CD4-positive, CD25-positive, alpha-beta regulatory T cell (primary cell): ENCODE measurements at places on chromosomes 16 and 17. TPM values are rescaled to one million over a fixed set of nuclear protein-coding genes. Genes with fewer than 3 reads are reported as not detected.

Gene CLEC3A
- not detected for total RNA-seq

Gene APOH
- not detected for total RNA-seq

Gene MIEN1
- total RNA-seq = 44.1 TPM

Gene KRT17
- total RNA-seq = not detected

GRCh38 chr17:20051624-20052023 lies 42.5 kb downstream of the SPECC1 start:
- H3K4me1 ChIP-seq = no peaks in the 10 kb centered on the region
- H3K27ac ChIP-seq = no peak overlapping the region
- H3K27me3 ChIP-seq = peaks cover 11% of the 10 kb centered on the region
- no peak overlapping the region for H3K4me3 ChIP-seq
- no peak for DNase-seq
- H3K36me3 ChIP-seq = no peaks in the 10 kb centered on the region

DNA sequence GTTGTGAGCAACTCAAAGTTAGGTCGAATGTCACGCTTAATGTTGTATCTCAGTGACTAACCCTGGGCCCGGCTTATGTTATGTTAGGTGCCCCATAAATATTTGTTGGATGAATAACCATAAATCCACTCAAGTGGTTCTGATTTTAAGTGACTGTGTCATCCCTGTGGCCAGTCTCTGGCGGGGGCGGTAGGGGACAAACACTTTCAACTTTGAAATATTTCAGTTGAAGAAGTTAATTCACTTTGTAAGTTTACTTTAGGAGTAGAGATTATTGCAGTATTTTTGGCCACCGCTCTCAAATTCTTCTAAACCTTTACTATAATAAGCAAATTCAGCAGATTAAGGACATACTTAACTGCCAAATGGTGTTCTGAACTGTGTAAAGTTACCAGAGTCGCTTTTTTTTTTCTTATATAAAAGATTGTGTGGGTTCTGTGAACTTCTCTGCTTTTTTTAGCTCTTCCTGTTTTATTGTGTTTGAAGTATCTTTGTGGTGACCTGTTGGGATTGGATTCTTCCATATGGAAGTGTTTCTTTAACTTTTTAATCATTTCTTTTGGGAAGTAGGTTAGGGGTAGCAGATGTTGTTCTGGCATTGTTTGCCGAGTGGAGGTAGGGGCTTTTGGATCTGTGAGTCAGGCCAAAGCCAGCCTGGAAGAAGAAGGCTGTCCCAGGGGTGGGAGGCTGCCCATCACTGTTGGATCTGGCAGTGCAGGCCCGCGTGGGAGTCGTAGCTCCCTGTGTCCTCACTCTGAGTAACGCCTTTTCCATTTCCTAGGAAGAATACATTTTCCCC lies 61.4 kb upstream of the TBX2 start:
- H3K4me1 ChIP-seq = no peaks in the 10 kb centered on the region
- H3K27me3 ChIP-seq = no peaks in the 10 kb centered on the region
- H3K27ac ChIP-seq = no peak overlapping the region
- H3K4me3 ChIP-seq = no peak overlapping the region
